ENCODE measurements at places on chromosomes 4 and X.

GRCh38 chr4:156378033-156378665 is 424.5 kb upstream of the CTSO start:
- DNase-seq, result peak; percentile 35

- peak; percentile 63 for DNase-seq
Observed at GRCh38 chr4:168630445-168631187, 133.8 kb downstream of the PALLD start.

DNA sequence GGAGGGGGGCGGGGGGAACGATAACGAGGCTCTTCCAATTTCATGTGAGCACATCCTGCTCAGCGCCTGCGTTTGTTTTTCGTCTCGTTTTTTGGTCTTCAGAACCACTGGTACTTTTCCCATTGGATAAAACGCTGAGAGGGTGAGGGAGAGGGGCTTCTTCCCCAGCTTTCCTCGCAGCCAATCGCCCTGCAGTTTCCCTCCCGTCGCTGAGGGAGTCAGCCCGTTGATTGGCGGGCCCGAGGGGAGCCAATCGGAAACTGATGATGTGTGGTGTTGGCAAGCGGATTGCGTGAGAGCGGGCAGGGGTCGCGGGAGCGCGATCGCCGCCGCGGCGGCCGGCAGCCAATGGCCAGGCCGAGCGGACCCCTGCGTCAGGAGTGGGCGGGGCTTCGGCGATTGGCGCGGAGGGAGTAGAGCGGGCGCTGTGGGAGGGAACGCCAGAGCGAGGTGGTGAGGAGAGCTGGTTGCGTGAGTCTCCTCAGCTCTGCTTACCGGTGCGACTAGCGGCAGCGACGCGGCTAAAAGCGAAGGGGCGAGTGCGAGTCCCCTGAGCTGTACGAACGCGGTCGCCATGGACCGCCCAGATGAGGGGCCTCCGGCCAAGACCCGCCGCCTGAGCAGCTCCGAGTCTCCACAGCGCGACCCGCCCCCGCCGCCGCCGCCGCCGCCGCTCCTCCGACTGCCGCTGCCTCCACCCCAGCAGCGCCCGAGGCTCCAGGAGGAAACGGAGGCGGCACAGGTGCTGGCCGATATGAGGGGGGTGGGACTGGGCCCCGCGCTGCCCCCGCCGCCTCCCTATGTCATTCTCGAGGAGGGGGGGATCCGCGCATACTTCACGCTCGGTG is at the start of gene TSPYL2:
Gene TSPYL2, plus strand, starts transcription at position 443 of the 848 bp plus-strand sequence. Its CDS starts 132 bp downstream, at position 575.
- peak; percentile 87 for DNase-seq

DNA sequence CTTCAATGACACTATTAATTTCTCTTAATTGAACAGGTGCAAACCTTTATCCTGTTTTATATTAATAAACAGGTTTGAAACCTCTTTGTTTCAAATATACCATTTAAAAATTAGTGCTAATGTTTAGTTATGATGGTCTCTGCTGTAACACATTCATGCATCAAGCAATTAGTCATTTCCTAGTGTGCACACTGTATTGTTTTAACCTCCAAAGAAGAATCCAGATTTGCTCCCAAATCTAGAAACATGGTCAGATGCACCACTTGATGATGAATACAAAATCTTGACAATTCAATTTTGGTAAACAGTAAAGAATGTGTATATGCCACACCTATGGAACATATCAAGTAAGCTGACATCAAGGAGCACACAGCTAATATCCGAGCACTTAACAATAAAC is 157.1 kb downstream of the TRIML1 start:
- DNase-seq, result no peak

- DNase-seq, result no peak
Observed at GRCh38 chr4:53515076-53515475, 76.2 kb downstream of the LNX1 start.

DNA sequence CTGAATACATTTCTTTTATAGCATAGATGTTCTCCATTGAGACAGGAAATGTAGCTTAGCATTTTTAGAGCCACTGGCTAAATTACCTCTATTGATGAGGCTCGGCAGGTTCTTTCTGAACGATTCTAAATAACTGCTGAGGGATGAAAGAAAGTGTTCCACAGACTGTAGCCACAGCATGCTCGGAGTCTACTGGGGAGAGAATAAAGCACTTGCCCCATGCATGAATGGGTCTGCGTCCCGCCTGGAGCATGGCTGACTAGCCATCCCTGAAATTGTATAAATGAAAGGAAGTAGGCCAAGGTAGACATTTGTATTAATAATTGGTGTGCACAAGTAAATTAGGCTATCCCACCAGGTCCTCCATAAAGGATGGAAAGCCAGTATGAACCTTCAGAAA is 269.8 kb downstream of the COL25A1 start:
- DNase-seq, result no peak

GRCh38 chr4:80263541-80264351 is 2.7 kb upstream of the FGF5 start:
- no peak for DNase-seq

GRCh38 chrX:54452920-54453319 is 12.7 kb downstream of the TSR2 start:
- DNase-seq, result no peak

DNA sequence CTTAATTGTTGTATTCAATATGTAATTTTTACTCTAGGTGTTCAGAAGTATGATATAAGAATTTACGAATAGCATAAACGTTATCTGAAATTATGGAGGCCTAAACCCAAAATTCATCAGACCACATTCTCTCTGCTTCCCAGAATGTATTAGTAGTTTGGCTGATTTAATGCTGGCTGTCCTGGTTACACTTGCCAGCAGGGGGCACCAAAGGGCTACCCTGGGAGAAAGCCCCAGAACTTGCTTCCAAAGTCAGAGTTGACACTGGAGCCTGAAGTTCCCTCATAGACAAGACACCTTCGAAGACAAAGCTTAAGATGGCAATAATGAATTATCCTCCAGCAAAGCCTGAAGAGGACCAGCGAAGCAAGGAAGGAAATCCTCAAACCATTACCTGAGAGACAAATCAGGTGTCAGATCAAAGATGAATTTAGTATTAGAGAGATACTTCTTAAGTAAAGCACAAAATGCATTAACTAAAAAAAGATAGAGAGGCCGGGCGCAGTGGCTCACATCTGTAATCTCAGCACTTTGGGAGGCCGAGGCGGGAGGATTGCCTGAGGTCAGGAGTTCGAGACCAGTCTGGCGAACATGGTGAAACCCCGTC is 11.3 kb upstream of the ANOS1 start:
- DNase-seq, result peak; percentile 34

DNA sequence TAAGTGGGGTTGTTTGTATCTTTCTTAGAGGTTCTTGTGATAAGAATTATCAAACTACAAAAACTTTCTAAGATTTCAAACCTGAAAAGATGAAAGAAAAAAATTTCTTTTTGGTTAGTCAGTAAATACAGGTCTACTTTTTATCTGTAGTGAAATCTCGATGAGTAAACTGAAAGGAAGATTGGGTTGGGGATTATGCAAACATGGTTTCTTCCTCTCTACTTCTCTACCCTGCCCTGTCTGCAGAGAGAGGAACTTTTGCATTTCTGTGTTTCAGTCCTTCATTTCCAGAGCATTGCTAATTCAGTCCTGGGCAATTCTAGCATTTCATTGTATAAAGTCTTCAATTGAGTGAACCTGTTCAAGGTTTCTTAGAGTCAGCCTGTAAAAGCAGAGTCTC is 51.6 kb upstream of the IL2 start:
- no peak for DNase-seq

- DNase-seq, result no peak
Observed at GRCh38 chr4:183284258-183284785, 35.8 kb downstream of the CLDN22 start.

DNA sequence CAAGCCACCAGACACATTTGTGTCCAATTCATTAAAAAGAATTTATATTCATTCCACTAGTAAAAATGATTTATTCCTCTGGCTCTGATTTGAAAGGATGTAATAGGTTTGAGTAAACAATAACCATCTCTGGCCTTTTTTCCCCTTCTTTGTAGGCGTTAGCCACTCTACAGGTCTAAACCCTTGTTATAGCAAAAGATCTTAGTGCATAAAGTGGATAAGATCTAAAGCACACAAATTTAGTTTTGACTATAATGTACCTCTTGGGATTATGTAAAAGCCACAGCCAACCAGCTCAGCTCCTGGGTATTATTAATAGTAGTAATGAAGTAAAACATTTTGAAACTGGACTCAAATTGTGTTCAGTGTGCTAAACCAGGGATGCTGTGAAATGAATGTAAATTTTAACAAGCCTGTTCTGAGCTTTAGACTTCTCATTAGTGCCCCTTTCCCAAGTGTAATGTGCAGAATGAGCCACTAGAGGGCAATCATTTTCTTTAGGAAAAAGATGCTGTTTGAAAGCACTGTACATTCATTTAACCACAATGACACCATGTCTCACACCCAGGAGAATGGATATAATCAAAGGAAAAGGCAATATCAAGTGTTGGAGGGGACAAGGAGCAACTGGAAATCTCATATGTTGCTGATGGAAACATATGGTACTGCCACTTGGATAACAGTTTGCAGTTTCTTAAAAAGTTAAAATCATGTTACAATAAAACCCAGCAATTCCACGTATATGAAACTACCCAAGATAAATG is 69.7 kb downstream of the KLHL8 start:
- peak; percentile 75 for DNase-seq

- DNase-seq, result no peak
Observed at GRCh38 chr4:166658585-166658984, 575.7 kb downstream of the SPOCK3 start.

DNA sequence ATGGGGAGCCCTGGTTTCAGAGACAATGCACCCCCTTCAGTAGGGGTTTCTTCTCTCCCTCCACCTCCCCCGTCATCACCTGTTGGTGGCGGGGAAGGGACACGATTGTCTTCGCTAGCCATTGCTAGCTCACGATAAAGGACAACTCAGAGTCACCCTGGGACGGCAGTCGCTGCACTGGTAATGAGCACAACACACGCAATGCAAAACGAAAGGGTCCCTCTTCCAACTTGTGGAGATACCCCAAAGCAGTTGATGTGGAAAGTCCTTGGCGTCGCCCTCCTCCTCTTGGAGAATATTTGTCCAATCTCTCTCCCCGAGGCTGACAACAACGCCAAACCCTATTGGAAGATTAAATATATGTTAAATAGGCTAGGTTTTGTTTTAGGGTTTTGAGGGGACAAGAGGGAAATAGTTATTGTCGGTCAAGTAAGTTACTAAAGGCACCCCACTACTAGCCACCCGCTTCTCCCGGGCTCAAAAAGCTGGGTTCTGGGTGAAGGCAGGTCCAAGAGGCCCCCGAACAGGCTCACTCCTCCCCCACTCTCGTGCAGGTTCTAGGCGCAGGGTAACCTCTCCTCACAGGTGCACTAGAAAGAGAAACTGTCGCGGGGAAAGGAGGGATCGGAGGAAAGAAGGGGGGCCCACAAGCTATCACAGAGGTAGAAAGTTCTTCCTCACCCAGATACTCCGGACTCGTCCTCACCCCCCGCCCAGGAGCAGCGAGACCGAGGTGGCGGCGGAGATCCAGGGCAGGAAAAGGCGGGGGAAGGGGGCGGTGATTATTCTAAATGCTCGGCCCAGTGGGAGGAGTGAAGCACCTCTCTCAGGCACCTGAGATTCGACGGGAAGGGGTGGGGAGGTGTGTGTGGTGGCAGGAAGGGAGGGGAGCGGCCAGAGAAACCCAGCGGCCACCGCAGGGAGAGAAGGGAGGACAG is at the start of gene LRBA:
Gene LRBA, minus strand, starts transcription at position 764 of the 938 bp plus-strand sequence. Its CDS starts 642 bp downstream, at position 122.
- DNase-seq, result peak; percentile 77

DNA sequence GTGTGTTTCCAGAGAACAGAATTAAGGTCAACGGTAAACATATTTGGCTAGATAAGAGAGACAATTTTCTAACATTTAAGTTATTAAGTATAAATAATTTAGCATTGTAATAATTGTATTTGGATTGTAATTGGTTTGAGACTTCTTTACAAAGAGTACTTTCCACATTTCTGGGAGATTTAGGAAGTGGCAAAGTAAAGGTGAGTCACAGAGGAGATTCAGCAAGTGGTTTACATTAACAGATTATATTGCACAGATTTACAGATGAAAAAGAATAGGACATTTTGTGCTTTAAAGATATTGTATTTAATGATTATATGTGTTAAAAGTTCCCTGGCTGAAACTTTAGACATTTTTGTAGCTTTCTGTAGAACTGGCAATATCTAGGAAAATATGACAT is 584.4 kb upstream of the AADAT start:
- DNase-seq, result no peak

DNA sequence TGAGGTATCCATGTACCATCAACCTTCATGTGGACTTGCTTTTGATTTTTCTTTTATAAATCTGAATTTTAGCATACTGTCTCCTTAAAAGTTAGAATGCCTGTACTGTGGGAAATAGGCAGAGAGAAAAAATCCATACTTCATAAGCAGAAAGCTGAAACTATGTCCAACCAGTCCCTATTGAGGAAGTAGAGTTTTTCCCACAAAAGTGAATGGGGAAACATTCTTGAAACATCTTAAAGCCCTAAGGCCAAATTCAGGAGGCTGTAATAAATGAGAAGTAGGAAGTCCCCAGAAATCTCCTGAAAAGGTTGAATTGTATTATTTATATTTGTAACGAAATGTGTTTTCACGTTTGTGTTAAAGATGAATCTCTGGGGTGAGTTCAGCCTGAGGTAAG is 56.3 kb downstream of the ENOX2 start:
- no peak for DNase-seq

DNA sequence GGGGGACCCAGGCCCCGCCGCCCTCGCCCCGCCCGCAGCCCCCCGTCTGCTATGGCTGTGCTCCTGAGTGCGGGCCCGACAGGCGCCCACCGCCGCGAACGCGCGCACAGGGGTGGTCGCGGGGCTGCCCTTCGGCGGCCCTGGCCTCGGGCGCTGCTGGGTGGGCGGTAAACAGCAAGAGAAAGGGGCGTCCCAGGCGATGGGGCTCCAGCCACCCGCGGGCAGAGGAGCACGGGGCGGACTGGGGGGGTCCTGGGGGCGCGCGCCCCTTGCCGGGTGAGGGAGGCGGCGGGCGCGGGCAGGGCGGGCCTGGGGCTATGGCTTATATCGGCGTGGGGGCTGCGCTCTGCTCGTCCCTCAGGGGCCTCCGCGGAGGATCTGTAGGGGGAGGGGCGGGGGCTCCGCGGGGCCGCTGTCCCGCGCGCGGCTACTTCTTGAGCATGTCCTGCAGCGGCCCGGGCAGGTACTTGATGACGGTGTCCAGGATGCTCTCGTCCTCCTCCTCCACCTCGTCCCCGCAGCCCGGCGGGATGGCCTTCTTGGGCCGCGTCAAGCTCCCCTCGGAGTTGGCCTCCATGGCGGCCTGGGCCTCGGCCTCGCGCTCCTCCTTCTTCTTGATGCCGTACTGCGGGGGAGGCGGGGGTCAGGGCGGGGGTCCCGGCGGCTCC is 39.7 kb downstream of the CPLX1 start:
- no peak for DNase-seq

GRCh38 chrX:16112428-16112827 is 10.9 kb upstream of the GRPR start:
- DNase-seq, result no peak

- no peak for DNase-seq
Observed at GRCh38 chr4:121344098-121344497, 36.7 kb downstream of the QRFPR start.

GRCh38 chrX:149513825-149514428 is 8.8 kb upstream of the IDS start:
- no peak for DNase-seq

- DNase-seq, result no peak
Observed at GRCh38 chr4:93649828-93650227, 178.7 kb upstream of the ATOH1 start.

- DNase-seq, result peak; percentile 27
Observed at GRCh38 chrX:30865015-30865414, 24.0 kb downstream of the TAB3 start.

- no peak for DNase-seq
Observed at GRCh38 chrX:154058214-154058997, 38.7 kb upstream of the IRAK1 start.

GRCh38 chr4:87042986-87043820 is 108.4 kb downstream of the AFF1 start:
- DNase-seq, result peak; percentile 42

GRCh38 chr4:56782019-56782418 is 39.5 kb downstream of the SPINK2 start:
- DNase-seq, result no peak
